ENCODE measurements at places on chromosomes 6 and 20.

GRCh38 chr6:3875486-3875885 lies 26.3 kb downstream of the FAM50B start:
- no peak for DNase-seq

DNA sequence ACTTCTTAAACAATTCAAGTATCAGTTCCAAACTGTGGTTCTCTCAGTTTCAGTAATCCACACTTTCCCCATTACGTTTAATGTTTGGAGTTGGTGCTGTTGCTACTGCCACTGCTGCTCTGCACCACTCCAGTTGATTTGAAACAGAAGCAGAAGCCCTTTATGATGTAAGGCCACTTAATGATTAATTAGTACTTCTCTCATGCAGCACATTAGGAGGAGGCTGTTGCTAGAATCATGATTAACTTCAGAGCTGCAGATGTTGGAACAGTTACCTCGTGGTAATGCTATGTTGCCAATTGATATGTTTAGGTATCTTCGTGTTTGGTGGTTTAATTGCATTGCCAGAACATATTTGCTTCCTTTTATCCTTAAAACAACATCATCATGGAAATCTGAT lies 986.2 kb upstream of the CITED2 start:
- no peak for DNase-seq

- DNase-seq = no peak
Observed at GRCh38 chr6:91155129-91155785, 568.4 kb upstream of the MAP3K7 start.

DNA sequence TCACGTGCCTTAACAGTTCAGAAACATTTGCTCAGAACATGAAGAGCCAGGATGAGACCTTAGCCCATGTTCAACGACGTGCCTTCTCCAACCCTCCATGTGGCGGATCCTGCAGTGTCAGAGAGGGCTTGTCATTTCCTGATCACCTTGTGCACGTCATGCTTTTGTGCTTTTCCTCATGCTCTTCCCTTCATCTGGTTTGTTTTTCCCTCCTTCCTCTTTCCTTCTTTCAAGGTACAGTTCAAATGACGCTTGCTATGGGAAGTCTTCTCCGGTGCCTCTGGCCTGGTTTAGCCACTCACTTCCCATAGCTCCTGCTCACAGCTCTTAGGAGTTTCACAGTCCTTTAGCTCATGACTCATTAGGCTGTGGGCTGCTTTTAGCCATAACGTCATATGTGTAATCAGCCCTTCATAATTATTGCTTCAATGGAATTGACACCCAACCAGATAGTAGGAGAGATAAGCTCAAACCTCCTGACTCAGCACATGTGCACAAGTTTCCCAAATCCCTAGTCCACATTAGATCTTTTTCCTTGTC lies 102.7 kb upstream of the CNKSR3 start:
- DNase-seq = no peak

- no peak for DNase-seq
Observed at GRCh38 chr6:46689657-46690056, 2.0 kb downstream of the TDRD6 start.

- no peak for DNase-seq
Observed at GRCh38 chr6:28865401-28866204, 58.2 kb downstream of the TRIM27 start.

GRCh38 chr20:10634683-10635411 lies 39.0 kb downstream of the JAG1 start:
- no peak for DNase-seq

DNA sequence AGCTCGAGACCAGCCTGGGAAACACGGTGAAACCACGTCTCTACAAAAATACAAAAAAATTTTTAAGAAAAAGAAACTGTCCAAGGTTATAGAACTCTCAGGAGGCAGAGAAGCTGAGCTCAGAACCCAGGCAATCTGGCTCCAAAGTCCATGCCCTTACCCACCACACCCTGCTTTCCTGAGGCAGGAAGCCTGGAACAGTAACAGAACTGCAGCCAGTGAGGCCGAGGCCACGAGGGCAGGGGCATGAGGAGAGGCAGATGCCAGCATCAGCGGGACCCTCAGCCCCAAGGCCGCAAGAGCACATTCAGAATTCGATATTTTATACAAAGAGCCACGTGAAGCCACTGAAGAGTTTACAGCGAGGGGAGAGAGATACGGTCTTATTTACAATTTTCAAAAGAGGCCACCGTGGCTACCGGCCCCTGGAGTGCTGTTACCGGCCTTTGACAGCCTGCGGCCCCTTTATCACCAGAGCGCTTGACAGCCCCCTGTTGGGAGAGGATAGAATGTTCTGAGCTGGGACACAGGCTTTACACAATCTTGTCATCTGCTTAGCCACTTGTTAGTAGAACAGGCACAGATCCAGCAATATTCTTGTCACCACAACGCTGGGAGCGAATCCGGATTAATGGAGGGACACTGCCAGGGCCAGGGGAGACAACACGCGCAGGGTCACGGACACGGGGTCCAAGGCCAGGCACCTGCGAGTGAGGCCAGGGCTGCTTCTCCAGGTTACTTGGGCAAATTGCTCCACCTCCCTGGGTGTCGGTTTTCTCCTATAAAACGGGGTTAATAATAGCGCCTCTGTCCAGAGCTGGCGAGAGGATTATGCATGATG lies 5.6 kb downstream of the SPATA2 start:
- no peak for DNase-seq

- peak; percentile 74 for DNase-seq
Observed at GRCh38 chr6:25472306-25472705, 179.7 kb upstream of the SCGN start.

DNA sequence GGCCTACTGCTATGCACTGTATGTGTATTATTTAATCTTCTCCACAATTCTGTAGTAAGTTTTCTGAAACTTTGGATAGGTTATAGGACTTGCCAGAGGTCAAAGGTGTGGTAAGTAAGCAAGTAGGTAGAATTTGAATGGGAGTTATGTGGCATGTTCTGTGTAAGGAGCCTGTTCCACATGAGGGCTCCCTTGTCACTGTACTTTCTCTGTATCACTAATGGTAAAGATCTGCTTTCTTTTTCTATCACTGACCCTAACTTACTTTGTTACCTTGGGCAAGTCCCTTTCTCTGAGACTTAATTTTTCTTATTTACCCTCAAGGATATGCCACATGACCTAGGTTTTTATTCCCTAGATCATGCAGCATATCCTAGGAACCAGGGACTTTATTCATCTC lies 50.3 kb downstream of the EIF2S2 start:
- no peak for DNase-seq

DNA sequence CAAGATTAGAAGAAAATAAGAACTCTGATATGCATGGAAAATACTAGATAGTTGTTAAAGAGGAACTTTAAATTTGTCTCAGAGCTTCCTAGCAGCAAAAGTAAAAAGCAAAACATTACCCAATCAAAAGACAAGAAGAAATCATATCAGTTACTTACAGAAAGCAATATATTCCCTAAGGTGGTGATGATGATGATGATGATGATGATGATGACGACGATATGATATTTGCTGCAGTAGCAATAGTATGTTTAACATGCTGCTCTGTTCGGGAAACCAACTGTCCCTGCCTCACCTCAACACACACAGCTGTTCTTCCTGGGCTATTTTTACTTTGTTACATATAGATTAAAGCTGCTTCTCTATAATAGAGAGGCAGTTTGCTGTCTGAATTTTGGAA lies 12.0 kb upstream of the TBX18 start:
- no peak for DNase-seq

DNA sequence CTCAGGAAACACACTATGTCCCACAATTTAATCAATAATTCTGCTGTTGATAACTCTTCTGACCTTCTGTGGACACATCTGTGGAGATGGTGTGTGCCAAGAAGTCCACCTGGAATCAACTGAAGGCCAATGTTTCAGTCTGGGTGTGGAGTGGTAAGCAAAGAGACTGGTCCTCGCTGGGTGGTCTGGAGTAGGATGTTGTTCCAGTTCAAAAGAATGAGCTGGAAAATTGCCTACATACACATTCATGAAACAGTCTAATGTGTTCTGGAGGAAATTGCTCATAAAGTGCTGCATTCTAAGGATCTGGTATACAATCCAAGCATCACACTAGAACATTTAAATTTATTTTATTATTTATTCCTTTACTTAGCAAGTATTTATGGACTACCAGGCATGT lies 33.9 kb upstream of the TBX18 start:
- DNase-seq = no peak

DNA sequence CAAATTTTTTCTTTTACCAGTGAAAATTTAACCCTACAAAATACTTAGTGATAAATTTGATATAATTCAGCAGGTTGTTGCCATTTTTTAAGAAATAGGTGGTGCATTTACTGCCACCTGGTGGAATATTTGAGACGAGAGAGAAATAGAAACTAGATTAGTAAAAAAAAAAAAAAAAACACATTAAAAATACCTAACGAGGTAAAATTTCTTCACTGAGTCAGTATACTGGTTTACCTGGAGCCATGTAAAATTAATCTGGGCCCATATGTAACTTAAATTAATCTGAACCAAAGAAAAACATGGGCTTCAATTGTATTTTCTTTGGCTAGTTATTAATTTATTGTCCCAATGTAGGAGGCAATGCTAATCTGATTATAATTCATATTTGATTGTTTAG lies 520.8 kb downstream of the EPM2A start:
- no peak for DNase-seq

DNA sequence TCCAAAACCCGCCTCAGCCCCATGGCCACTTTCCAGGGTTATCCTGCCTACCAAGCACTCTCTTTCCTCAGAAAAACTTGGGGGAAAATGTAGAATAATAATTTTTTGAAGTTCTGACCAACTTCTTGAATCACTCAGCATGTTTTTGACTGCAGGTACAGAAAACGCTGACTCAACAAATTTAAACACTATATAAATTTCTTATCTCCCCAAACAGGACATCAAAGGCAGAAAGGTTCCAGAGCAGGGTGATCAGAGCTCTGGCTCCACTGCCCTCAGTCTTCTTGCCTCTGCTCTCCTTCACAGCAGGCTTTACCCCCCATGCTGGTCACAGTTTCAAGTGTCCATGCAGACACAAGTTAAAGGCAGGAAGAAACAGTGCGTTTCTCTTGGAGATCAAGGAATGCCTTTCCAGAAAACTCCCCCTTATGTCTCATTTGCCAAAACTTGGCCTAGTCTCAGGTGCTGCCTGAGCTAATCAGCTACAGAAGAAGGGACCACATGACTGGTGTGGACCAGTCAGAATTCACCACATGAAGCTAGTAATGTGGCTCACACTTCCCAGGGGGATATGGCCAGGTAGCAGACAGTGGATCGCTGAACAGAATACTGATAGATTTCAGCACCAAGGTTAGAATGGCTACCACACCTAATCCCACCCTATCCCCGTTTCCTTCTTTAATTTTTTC lies 24.4 kb upstream of the SLC17A3 start:
- no peak for DNase-seq

DNA sequence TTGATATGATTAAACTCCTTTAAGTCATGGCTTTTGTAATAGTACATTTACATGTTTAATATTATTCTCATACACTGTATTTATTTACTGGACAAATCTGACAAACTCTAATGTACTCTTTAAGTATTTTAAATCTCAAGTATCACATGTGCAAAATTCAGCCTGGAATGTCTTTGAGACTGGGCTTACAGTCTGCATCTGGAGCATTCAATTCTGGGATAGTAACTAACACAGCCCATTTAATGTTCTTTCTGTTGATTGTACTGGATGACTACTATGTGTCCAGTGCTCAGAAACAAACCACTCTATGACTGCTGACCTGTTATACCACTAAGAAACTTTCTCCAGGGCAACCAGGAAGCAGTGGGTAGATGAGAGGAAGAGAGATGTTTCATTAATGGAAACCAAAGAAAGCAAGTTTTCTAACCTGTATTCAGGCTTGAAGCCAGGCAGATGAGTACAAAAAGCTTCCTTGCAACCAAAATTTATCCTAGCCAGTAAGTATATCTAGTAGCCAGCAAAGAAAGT lies 26.8 kb downstream of the FBXL4 start:
- no peak for DNase-seq

- no peak for DNase-seq
Observed at GRCh38 chr20:14829906-14830305, 492.5 kb upstream of the FLRT3 start.

- no peak for DNase-seq
Observed at GRCh38 chr20:63335711-63336110, 25.4 kb downstream of the CHRNA4 start.

DNA sequence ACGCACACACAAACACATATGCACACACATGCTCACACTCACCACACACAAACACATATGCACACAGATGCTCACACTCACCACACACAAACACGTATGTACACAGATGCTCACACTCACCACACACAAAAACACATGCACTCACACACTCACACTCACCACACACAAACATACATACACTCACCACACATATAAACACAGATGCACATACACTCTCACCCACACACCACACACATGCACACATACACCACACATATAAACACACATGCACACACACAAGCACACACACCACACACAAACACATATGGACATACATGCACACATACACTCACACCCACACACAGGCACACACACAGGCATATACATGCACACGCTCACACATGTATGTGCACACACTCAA lies 112.3 kb downstream of the ERMARD start:
- no peak for DNase-seq

- no peak for DNase-seq
Observed at GRCh38 chr6:74914888-74915287, 291.0 kb downstream of the COL12A1 start.

- DNase-seq = no peak
Observed at GRCh38 chr6:42929821-42930360, 611 bp downstream of the CNPY3 start.

GRCh38 chr6:70184723-70185122 lies 118.2 kb downstream of the COL9A1 start:
- no peak for DNase-seq

- DNase-seq = no peak
Observed at GRCh38 chr6:6970851-6971250, 136.9 kb upstream of the RREB1 start.

GRCh38 chr6:4055420-4056041 lies 23.4 kb downstream of the FAM217A start:
- peak; percentile 68 for DNase-seq

DNA sequence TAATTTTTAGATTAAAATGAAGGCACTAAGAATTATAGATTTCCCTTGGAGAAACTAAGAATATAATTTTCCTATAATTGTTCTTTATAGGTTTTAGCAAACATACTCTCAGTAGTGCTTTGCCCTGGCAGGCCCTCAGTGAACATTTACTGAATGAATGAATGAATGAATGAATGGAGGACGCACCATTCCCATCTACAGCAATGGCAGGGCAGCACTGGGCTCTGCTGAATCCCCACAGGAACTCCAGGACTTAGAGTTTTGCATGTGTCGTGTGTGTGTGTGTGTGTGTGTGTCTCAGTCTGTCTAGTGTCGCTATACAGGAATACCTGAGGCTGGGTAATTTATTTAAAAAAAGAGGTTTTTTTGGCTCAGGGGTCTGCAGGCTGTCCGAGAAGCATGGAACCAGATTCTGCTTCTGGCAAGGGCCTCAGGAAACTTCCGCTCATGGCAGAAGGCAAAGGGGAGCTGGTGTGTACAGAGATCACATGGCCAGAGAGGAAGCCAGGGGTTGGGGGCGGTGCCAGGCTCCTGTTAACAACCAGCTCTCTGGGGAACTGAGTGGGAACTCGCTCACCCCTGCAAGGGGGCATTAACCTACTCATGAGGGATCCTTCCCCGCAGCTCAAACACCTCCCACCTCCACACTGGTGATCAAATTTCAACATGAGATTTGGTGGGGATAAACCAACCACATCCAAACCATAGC lies 20.1 kb downstream of the RNASET2 start:
- no peak for DNase-seq

GRCh38 chr6:16352258-16352635 lies 113.9 kb downstream of the GMPR start:
- DNase-seq = no peak

- no peak for DNase-seq
Observed at GRCh38 chr20:14778875-14779274, 441.5 kb upstream of the FLRT3 start.

- DNase-seq = peak; percentile 81
Observed at GRCh38 chr20:34515484-34516246, 557 bp upstream of the DYNLRB1 start.
